GM23248 (cell line): ENCODE measurements at places on chromosomes 11 and 22.

DNA sequence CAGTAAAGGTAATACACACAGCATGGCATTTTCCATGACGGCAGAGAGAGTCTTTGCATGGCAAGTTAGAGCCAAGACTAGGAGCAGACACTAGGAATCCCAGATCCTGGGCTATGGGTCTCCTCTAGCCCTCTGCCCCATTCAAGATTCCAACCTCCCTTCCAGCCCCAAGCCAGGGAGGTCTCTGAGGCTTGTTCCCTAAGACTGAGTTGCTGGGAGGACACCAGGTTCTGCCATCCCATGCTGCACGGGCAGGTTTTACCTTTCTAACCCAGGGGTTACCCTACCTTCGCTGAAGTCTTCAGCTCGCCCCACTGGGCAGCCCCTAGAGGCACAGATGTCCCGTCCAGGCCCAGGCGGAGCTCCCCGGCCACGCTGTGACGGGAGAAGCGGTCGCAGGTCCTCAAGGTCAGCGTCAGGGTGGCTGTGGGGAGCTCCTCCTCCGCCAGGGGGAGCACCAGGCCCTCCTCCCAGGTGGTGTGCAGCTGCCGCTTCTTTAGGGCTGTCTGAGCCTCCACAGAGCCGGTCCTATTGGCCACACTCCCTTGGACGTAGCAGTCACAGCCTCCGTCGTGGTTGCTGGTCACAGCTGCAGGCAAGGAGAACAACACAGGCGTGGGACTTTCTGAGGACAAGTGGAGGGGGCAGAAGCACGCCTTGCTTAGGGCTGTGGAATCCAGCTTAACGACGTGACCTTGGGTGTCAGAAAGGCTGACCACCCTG is 33.8 kb downstream of the SYT13 start:
- DNase-seq: peak; percentile 55

DNA sequence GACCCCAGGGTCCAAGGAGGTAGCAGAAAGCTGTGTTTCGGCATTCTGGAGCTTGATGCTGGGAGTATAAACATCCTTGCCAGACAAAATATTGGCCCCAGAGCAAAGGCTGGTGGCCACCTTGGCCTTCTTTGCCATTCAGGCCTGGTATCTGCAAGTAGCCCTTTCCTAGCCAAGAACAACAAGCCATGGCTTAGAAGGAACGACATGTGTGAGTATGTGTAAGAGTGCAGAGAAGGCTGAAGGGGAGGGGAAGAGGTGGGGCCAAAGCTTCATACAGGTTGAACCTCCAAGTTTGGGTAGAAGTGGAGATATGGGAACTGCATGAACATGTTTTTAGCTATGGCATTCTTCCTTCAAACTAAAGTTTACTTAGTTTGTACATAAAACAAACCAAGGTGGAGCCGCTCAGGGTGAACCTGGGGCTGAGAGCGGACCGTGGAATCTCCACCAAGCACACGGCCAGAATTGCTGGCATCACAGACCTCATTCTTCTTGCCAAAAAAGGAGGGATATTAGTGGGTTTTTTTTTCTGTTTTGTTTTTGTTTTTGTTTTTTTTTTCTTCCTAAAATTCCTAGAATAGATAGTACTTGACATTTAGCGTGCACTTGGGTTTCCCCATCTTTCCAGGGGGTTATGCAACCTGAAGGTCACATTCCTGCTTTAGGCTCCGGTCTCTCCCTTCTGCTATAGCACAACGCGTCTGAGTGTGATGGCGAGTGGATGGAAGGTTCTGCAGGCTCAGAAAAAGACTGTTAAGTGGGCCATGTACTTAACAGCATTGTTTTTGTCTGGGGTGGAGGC is 70.9 kb downstream of the ADAMTS15 start:
- DNase-seq: no peak

GRCh38 chr11:26078231-26078821 is 253.6 kb upstream of the ANO3 start:
- peak; percentile 10 for DNase-seq

DNA sequence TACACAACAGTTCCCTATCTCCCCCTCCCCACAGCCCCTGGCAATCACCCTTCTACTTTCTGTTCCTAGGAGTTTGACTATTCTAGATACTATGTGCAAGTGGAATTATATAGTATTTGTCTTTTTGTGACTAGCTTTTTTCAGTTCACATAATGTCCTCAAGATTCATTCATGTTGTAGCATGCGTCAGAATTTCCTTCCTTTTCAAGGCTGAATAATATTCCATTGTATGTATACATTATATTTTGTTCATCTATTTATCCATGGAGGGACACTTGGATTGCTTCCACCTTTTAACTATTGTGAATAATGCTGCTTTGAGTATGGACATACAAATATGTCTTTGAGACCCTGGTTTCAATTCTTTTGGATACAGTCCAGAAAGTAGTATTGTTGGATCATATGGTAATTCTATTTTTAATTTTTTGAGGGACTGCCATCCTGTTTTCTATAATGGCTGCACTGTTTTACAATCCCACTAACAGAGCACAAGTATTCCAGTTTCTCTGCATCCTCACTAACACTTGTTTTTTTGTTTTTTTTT is 128.8 kb downstream of the ARHGAP42 start:
- DNase-seq: no peak

DNA sequence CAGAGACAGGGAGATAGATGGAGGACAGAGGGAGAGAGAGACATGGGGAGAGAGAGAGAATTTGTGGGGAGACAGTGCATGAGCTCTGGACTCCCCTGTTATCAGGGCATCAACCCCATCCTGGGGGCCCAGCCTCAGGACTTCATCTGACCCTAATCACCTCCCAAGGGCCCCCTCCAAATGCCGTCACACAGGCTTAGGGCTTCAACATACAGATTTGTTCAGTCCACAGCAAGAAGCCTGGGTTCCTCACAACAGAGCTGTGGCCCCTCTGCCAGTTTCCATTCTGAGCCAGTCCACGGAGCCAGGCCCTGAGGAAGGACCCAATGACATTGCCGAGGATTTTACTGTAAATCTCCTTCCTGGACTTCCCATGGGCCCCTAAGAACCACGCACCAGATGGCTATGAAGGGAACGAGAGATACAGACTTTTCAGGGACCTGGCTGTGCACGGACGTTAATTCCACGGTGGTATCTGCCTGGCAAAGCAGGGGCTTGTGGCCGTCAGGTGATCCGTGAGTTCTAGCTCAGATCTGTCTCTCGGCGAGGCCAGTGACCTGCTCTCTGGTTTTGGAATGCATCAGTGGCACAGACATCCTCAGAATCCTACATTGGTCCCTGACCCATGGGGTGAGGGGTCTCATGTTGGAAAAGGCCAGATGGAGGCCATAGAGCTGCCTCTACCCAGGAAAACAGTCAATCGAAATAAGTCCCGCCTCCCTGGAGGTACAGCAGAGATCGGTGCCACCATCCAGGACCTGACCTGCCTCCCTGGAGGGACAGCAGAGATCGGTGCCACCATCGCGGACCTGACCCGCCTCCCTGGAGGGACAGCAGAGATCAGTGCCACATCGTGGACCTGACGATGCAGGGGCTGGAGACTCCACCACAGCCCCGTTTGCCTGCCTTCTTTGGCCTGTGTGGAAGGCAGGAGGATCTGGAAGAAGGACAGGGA is 8.7 kb upstream of the B4GALNT4 start:
- DNase-seq: no peak

DNA sequence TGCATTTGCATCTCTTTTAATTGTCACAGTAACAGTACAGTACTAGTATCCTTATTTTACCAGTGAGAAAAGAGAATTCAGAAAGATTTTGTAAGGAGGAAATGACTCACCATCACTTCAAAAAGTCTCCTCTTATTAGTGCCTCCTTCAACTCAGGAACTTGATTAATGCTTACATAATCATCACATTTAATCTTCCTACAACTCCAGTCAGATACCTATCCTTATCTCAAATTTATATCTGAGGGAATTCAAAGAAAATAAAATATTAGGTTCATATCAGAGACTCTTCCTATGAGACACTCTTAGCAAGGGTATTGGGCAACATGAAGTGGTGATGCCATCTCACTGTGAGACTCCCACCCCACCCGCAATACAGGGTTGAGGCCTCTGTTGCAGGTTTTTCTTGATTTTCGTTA is 26.1 kb upstream of the CTSC start:
- DNase-seq: peak; percentile 51

GRCh38 chr11:44308923-44309477 is 939 bp downstream of the ALX4 start:
- peak; percentile 43 for DNase-seq

GRCh38 chr11:122205036-122205435 is 89.0 kb upstream of the BLID start:
- DNase-seq: peak; percentile 71

DNA sequence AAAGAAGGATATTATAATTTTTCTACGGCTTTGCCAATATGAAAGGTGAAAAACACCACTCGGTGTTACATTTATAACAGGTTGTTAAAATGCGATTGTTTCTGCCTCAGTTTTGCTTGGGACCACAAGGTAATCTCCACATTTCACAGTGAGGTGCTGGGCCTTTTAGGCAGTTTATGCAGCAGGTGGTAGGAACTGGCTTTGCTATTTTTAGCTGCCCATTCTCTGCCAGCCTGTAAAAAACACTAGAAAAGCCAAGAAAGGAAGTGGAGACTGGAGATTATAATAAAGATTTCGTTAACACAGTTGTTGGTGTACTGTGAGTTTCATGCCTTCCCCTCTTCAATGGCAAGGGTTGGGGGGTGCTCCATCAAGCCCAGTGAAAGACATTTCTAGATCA is 8.0 kb upstream of the MRPL16 start:
- no peak for DNase-seq

DNA sequence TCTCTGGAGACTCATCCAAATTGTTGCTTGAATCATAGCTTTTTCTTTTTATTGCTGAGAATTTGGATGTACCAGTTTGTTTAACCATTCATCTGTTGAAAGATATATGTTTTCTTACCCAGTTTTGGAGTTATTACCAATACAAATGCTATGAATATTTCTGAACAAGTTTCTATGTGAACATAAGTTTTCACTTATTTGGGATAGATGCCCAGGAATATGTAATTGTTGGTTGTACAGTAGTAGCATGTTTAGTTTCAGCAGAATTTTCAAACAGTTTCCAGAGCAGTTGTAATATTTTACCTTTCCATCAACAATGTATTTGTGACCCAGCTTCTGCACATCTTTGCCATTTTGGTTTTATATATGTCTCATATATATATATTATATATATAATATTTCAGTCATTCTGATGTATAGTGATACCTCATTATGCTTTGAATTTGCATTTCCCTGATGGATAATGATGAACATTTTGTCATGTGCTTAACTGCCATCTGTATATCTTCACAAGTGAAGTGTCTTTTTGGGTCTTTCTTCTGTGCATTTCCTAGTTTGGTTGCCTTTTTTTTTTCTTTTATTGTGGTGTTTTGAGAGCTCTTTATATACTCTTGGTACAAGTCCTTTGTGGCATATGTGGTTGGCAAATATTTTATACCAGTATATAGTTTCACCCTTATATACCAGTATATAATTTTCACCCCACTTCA is 118.8 kb downstream of the LUZP2 start:
- DNase-seq: no peak

DNA sequence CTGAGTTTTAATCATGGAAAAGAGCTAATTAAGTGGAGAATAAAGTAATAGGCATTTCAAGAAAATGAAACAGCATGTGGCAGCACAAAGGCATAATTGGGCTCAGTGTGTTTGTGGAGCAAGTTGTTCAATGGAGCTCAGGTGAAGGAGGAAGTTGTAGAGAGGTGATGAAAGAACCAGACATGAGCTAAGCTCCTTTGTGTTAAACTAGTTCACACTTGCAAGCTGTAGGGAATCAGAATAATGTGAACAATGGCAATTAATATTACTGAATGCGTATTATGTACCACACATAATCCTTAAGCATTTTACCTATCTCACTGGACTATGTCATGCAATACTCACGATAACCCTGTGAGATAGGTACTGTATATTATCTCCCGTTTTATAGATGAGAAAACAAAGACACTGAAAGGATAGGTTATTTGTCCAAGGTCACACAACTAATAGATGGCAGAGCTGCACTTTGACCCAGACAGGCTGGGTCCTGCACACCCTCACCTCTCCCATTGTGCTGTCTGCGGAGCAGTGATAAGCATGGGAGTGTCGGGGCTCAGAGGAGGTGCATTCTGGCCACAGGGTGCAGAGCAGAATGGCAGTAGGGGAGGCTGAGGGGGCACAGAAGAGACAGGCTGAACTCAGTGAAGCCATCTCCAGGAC is 8.9 kb downstream of the OLFML1 start:
- no peak for DNase-seq

DNA sequence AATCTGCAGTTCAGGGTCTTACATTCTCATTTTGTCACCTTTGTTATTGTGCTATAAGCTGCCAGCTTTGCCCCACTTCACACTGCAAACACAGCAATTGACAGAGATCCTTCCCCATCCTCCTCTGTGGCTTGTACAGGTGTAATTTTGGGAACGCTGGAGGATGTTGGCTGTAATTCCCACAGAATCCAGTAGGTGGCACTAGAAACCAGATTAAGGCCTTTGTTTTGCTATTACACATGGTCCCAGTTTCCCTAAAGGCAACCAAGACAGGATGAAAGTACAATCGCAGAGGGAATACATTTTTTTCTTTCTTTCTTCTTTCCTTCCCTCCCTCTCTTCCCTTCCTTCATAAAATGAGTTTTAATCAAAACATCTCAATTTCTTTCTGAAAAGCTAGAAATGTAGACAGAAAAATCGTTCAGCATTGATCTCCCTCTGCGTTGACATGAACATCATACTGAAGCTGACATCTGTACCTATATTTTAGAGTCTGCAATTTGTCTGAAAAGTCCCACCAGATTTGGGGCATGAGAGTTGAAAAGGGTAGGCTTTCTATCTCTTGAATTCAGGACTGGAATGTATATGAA is 21.3 kb upstream of the NELL1 start:
- DNase-seq: peak; percentile 52

GRCh38 chr22:38963872-38964271 is 6.5 kb downstream of the APOBEC3A start:
- no peak for DNase-seq

- DNase-seq: peak; percentile 67
These were observed 77.0 kb downstream of the ZNF280B start for GRCh38 chr22:22431271-22432220.

DNA sequence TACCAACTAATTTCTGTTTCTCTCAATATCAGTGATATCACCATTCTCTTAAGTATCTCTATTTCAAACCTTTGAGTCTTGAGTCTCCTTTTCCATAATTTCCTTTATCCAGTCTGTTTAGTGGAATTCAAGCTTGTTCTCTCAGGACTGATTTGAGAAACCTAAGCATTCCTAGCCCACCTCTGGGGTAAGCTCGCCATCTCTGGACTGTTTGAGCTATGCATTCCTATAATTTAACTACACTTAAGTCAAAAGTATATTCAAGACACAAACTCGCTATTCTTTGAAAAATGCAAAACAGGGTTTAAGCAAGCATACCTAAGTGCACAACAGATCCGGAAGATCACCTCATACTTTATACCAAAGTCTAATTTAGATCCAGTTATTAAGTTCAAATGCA is 2.1 kb upstream of the DLAT start:
- no peak for DNase-seq

GRCh38 chr11:102666331-102666957 is 39.1 kb downstream of the MMP27 start:
- DNase-seq: peak; percentile 74

- DNase-seq: peak; percentile 71
These were observed 145.5 kb downstream of the RBFOX2 start for GRCh38 chr22:35883031-35883620.
